ENCODE measurements at places on chromosomes 11 and 22.

- DNase-seq: no peak
Measured at GRCh38 chr11:75262436-75262835, 21.9 kb downstream of the TPBGL start.

- no peak for DNase-seq
Measured at GRCh38 chr11:43933608-43934551, 8.6 kb upstream of the C11orf96 start.

DNA sequence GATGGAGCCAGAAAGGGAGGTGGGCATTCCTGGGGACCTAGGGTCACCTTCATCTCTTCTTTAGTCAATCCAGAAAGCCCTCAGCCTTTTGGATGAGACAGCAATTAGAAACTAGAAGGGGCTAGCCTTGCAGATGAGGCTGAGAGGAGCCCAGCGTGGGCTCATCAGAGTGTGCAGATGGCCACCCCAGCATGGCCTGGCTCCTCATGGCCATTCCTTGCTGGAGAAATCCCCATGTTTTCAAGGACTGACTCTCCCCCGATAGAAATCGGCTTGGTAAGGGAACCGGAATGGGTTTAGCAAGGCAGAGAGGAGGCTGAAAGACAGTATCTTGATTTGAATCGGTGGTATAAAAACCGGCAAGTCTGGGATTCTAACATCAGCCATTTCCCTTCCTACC is 274.6 kb downstream of the BUD13 start:
- no peak for DNase-seq

DNA sequence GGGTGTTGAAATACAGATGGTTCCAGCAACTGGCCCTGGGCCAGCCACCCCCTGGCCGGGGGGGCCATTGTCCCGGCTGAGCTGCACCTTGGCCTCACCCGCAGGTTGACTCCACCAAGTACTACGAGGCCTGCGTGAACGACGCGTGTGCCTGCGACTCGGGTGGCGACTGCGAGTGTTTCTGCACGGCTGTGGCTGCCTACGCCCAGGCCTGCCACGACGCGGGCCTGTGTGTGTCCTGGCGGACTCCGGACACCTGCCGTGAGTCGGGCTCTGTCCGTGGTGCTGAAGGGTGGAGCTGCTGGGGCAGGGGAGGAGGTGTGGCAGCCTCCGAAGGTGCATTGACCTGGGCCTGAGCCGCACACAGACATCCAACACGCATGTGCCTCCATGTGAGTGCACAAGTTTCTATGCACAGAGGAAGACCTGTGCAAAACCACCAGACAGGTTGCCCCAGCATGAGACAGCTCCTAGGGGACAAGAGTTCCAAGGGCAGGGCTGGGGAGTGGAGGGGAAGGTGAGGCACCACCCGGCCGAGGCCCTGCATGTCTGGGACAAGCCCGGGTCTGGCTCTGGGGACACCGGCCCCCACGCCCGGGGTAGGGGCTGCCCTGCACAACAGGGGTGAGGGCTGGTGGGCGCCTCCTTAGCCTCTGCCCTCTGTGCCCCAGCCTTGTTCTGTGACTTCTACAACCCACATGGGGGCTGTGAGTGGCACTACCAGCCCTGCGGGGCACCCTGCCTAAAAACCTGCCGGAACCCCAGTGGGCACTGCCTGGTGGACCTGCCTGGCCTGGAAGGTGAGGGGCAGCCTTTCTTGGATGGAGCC is 16.1 kb downstream of the MUC5B start:
- DNase-seq: no peak

DNA sequence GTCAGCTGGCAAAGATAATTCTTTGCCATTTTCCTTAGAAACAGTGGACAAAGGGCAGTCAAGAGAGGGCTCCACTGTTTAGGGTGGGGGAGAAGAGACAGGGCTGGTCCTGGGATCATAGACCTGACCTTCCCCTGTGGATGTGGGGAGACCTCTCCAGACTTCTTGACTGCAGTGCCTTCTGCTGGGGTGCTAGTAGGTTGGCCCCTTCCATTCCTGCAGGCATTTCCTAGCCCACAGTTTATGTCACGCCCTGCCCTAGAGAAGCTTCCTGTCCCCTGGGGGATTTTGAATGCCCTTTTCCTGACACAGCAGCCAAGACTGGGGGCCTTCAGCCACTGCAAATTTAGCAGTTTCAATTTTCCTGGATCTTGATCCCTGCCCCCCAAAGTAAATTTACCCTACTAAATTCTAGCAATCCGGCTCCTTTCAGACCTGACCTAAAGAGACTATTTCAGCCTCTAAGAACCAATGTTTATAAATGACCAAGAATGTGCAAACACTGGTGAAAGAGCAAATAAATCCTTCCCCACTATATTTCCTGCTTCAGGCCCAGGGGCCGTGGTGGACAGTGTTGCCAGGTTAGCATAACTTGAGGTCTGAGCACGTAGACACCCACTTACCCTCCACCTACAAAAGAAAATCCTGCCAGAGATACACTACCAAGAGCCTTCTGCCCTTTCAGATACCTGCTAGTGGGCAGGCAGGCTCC is 58.4 kb downstream of the PPFIBP2 start:
- no peak for DNase-seq

Measured in fibroblast of skin of left biceps (primary cell).